ENCODE measurements at places on chromosomes 4 and X. TPM values are rescaled to one million over a fixed set of nuclear protein-coding genes. Genes with fewer than 3 reads are reported as not detected.

Gene TMEM154
- total RNA-seq, result 0.33 TPM

Gene PARM1
- total RNA-seq, result 3.0 TPM

Gene VBP1
- total RNA-seq, result 55.6 TPM

Gene ASB11
- total RNA-seq, result not detected

Gene PROM1
- 0.13 TPM for total RNA-seq

Gene SLC9B2
- 19.2 TPM for total RNA-seq

Gene VSIG1
- 0.20 TPM for total RNA-seq

Gene GPC4
- 3.5 TPM for total RNA-seq

Gene REELD1
- not detected for total RNA-seq

Gene ABHD18
- 6.7 TPM for total RNA-seq

Gene ACE2
- 0.20 TPM for total RNA-seq

Gene CAPN6
- total RNA-seq, result 0.07 TPM

Gene ABLIM2
- total RNA-seq, result 2.7 TPM

Gene NCBP2L
- total RNA-seq, result not detected

Gene GLUD2
- 1.7 TPM for total RNA-seq

Gene TEX11
- total RNA-seq, result not detected

Gene S100G
- not detected for total RNA-seq

Gene ZNF718
- total RNA-seq, result 2.9 TPM

Gene PCDH18
- 119 TPM for total RNA-seq

Gene CXCL6
- 19.6 TPM for total RNA-seq

Gene GCNA
- 2.9 TPM for total RNA-seq

Gene GPC3
- total RNA-seq, result 19.5 TPM

Gene PABPC5
- 3.3 TPM for total RNA-seq

Gene FHDC1
- 0.20 TPM for total RNA-seq

Gene SGMS2
- total RNA-seq, result 197 TPM

Gene KLHL4
- total RNA-seq, result 6.2 TPM

Gene MCF2
- 0.07 TPM for total RNA-seq

Gene AMTN
- 0.13 TPM for total RNA-seq

Gene MAGED4B
- 31.4 TPM for total RNA-seq

Gene EOLA1
- 14.3 TPM for total RNA-seq

Gene CTAG1B
- not detected for total RNA-seq

Gene TACR3
- not detected for total RNA-seq

Gene MAGEA12
- not detected for total RNA-seq

Gene PUDP
- total RNA-seq, result 5.9 TPM

Gene MAGEE1
- 2.9 TPM for total RNA-seq

Gene RRAGB
- total RNA-seq, result 39.7 TPM

Gene FAM114A1
- 431 TPM for total RNA-seq

Gene TMEM271
- total RNA-seq, result not detected
